ENCODE measurements at places on chromosomes 3 and 15. TPM values are rescaled to one million over a fixed set of nuclear protein-coding genes. Genes with fewer than 3 reads are reported as not detected.

AADACL2 gene
- total RNA-seq, result not detected

MEX3B gene
- 6.1 TPM for total RNA-seq

PLXND1 gene
- 38.5 TPM for total RNA-seq

KNL1 gene
- total RNA-seq, result 1.3 TPM

FAM107A gene
- under 0.01 TPM for total RNA-seq

PSTPIP1 gene
- not detected for total RNA-seq

GPR27 gene
- total RNA-seq, result not detected

CHRNA5 gene
- 0.14 TPM for total RNA-seq

BFSP2 gene
- total RNA-seq, result not detected

ANKRD63 gene
- not detected for total RNA-seq

GASK1A gene
- 0.85 TPM for total RNA-seq

SHQ1 gene
- total RNA-seq, result 19.1 TPM

RARRES1 gene
- 166 TPM for total RNA-seq

RARB gene
- total RNA-seq, result 10.3 TPM

ETFA gene
- 140 TPM for total RNA-seq

KCNMB2 gene
- not detected for total RNA-seq

SPTSSB gene
- not detected for total RNA-seq

STRA6 gene
- 8.5 TPM for total RNA-seq

HRH1 gene
- 37.0 TPM for total RNA-seq

ACSBG1 gene
- not detected for total RNA-seq

ALDH1L1 gene
- total RNA-seq, result under 0.01 TPM

CP gene
- total RNA-seq, result 1.1 TPM

EFHB gene
- 0.28 TPM for total RNA-seq

ARPP21 gene
- not detected for total RNA-seq

FOXL2 gene
- total RNA-seq, result not detected

DUOXA2 gene
- not detected for total RNA-seq

AGBL1 gene
- not detected for total RNA-seq
